Smooth muscle cell of the umbilical artery (primary cell): ENCODE measurements at places on chromosomes 16 and 17. TPM values are rescaled to one million over a fixed set of nuclear protein-coding genes. Genes with fewer than 3 reads are reported as not detected.

Gene LGALS9
- total RNA-seq: 3.0 and 5.5 TPM in 2 replicates

Gene HAS3
- total RNA-seq: 3.9 and 10.1 TPM in 2 replicates

Gene BCAR1
- total RNA-seq: 55.5 and 116 TPM in 2 replicates

Gene ZG16
- not detected in 2 replicates for total RNA-seq

Gene CCDC154
- 0.30 and 0.32 TPM in 2 replicates for total RNA-seq

Gene ATP2C2
- total RNA-seq: not detected in 2 replicates

Gene PDILT
- total RNA-seq: not detected in 2 replicates

Gene DOK4
- 36.4 and 38.6 TPM in 2 replicates for total RNA-seq

Gene RAMP2
- not detected in 2 replicates for total RNA-seq

Gene KRT37
- not detected in 2 replicates for total RNA-seq

Gene SPAG5
- 5.6 and 25.5 TPM in 2 replicates for total RNA-seq

Gene CCL5
- under 0.01 and 0.14 TPM in 2 replicates for total RNA-seq

Gene KRTAP1-4
- total RNA-seq: not detected in 2 replicates

Gene PSKH1
- 27.6 and 28.9 TPM in 2 replicates for total RNA-seq

Gene FBXW10
- total RNA-seq: under 0.01 and 0.05 TPM in 2 replicates

Gene NLRP1
- 41.2 and 41.6 TPM in 2 replicates for total RNA-seq

Gene SMIM22
- total RNA-seq: not detected in 2 replicates

Gene NXN
- total RNA-seq: 35.0 and 55.8 TPM in 2 replicates

Gene ARHGAP23
- total RNA-seq: 25.8 and 86.8 TPM in 2 replicates

Gene SPNS1
- 25.2 and 26.4 TPM in 2 replicates for total RNA-seq

Gene CD79B
- total RNA-seq: not detected in 2 replicates

Gene KRTAP2-3
- 0.65 TPM in 1 of 2 replicates, not detected in the other for total RNA-seq

Gene TERB1
- total RNA-seq: under 0.01 TPM in 1 of 2 replicates, not detected in the other

Gene CBLN1
- total RNA-seq: not detected in 2 replicates

Gene CA4
- not detected in 2 replicates for total RNA-seq

Gene TM4SF5
- total RNA-seq: not detected in 2 replicates

Gene LAT
- 0.30 and 1.5 TPM in 2 replicates for total RNA-seq

Gene ZNF423
- under 0.01 and 0.09 TPM in 2 replicates for total RNA-seq

Gene ADAP2
- total RNA-seq: 0.60 TPM in 1 of 2 replicates, not detected in the other

Gene MT4
- not detected in 2 replicates for total RNA-seq

Gene ERI2
- 19.6 and 43.5 TPM in 2 replicates for total RNA-seq

Gene C1QBP
- 144 and 189 TPM in 2 replicates for total RNA-seq

Gene CDK5R1
- 0.89 and 1.5 TPM in 2 replicates for total RNA-seq

Gene EPOP
- 0.89 and 1.3 TPM in 2 replicates for total RNA-seq
